Calu3 (cell line): ENCODE measurements at places on chromosomes 3 and 15.

- no peak for DNase-seq
Measured at GRCh38 chr15:86645925-86646500, 566.3 kb downstream of the AGBL1 start.

- DNase-seq: no peak
Measured at GRCh38 chr15:32099956-32100684, 69.8 kb downstream of the CHRNA7 start.

GRCh38 chr15:62119227-62119864 is 45.7 kb downstream of the C2CD4B start:
- peak; percentile 57 for DNase-seq

GRCh38 chr15:57728436-57728835 is 21.9 kb downstream of the POLR2M start:
- no peak for DNase-seq

DNA sequence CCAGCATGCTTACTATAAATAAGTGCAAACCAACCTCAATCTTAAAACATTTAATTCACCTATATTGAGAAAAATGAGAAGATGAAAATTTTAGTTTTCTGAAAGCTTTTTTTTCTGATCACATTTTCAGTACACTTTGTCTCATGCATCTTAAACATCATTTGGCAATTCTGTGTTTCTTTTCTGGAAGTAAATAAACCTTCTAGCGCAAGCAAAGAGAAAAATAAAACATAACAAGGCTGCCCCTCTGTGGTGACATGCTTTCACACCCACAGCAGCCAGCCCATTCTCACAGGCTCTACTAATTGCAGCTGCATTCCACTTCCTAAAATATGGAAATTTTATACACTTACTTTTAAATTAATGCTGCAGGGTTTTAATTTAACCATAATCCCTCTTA is 90.1 kb downstream of the NEK10 start:
- DNase-seq: no peak

DNA sequence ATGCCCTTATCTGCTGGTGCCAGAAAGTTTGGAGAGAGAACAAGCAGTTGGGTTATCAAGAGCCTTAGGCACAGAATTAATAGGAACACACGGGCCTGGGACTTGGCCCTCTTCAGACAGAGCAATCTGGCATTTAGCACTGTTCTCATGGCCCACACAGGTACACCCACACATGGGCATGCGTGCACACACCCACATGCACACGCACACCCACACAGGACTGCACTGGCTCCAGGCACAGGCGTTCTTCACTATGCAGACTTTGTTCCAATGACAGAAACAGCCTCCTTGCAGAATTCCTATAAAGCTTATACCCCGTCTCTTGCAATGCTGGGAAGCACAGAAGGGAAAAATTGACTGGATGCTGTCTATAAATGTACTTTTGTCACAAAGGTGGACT is 36.3 kb downstream of the TMEM44 start:
- DNase-seq: no peak

- DNase-seq: no peak
Measured at GRCh38 chr15:36653851-36654250, 74.4 kb downstream of the CDIN1 start.

DNA sequence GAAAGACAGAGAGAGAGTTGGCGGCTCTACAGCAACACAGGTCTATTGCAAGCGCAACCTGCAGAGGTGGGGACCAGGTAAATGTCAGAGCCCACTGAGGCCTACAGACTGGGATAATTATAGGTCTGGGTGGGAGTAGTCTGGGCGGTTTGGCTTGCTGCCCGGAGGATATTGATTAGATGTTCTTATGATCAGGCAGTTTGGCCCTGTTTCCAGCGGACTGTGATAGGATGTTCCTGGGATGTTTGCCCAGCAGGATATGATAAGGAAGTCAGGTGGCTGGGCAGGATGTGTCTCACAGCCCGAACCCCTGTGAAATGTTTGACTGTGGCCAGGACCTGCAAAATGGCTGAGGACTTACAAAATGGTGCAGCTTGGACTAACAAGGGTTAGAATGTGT is 364.9 kb downstream of the NAALADL2 start:
- peak; percentile 72 for DNase-seq

DNA sequence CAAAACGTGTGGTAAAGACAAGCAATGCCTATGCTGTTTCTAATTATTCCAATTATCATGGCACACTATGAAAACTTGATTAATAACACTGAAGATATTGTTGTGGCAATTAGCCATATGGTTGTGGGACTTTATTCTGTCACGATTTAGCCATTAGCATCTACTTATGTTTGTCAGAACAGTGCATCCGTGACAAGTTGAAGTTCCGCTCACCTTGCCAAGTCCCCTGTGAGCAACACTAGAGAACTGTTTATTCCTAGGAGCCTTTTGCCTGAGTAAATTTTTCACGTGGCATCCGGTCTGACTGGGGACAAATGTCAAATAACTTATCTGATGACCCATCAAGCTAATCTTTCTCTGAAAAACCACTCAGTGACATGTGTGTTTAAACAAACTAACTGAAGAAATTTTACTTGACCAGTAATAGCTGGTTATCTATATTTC is 403.3 kb downstream of the TBC1D5 start:
- DNase-seq: no peak

DNA sequence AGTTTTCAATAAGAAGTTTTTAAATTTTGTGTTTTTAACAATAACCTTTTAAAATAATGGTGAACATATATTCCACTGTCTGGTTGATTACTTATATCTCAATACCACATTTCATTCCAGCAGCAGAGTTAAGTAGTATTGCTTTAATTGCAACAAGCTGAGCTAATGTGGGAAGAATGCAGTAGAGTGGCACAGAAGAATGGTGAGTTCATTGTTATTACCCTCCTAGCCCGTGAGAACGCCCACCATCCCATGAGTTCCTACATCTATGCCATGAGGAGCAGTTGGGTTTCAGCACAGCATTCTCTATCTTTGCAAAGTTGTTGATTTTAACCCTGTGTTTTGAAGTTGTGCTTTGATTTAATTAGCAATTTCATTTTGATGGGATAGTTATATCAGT is 17.8 kb upstream of the NR2E3 start:
- DNase-seq: peak; percentile 58

DNA sequence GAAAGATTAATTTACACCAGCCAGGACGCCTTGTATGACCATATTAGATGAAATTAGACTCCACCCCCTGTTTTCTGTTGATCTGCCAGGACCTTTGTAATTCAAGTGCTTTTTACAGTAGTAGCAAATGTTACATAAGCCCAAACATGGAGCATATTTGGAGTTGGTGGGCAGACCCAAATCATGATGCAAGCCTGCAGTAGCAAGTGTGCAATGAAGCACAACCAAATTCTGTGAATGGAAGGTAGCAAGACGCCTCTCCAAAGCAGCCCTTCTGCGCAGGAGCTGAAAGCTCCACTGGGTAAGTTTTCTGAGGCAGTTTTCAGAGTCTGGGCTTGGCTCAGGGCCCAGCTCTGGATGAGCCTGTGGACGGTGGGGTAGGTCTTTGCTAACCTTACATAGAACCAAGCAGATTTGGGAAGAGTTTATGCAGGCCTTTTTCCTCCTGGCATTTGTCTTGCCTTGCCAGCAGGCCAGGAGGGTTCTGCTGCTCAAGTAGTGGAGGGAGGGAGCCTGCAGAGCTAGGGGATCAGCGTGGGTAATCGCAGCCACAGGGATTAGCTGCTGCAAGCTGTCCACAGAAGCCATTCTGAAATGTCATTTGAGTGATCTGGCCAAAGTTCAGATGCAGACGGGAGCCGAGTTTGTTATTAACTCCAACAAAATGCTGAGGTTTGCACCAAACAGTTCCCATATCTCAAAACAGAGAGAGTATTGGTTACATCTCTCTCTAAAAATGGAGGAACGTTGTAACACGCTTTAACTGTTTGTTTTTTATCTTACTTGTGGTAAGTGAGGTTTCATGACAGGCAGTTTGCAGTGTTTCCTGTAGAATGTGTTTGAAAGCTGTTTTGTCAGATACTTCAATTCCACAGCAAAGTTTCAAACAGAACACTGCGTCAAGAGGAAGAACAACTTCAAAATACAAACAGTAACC is 55.4 kb downstream of the PSMD6 start:
- DNase-seq: peak; percentile 22

GRCh38 chr3:193640165-193640715 is 47.2 kb downstream of the OPA1 start:
- no peak for DNase-seq

DNA sequence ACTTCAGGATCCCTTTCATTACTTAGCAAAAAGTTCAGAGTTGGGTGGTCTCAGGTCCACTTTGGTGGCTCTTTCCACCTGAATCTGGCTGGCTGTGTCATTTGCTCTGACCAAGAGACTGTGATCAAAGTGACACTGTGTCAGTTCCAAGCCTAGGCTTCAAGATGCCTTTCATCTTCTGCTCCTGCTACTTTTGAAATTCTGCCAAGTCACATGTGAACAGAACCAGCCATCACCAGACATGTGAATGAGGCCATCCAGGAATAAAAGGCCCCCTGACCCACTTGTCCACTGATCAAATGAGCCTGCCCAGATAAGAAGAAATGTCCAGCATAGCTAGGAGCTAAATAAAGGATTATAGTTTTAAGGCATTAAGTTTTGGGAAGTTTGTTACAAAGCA is 132.2 kb downstream of the OSBPL10 start:
- DNase-seq: no peak

- no peak for DNase-seq
Measured at GRCh38 chr15:36371509-36371908, 207.9 kb upstream of the CDIN1 start.

DNA sequence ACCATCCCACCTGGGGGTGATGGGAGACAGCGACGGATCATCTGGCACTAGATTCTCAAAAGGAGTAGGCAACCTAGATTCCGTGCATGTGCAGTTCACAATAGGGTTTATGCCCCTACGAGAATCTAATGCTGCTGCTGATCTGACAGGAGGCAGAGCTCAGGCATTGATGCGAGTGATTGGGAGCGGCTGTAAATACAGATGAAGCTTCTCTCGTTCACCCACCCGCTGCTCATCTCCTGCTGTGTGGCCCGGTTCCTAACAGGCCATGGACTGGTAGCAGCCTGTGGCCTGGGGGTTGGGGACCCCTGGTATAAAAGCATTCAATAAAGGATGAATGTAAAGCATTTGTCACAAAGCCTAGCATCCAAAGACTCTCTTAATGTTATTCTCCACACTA is 126.8 kb downstream of the FRMD4B start:
- DNase-seq: no peak

DNA sequence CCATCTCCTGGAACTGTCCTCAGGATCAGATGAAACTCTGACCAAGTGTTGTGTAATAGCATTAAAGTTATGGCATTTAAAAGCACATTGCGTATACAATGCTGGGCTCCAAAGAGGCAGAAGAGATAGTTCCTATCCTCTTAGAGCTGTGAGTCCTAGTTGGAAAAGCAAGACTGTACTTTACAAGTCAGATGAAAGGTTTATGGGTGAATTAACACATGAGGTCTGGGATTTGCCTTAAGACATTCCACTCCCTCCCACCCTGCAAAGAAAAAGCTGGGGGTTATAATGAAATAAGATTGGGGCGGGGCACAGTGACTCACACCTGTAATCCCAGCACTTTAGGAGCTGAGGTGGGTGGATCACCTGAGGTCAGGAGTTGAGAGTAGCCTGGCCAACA is 35.6 kb downstream of the SNAPC5 start:
- peak; percentile 34 for DNase-seq

DNA sequence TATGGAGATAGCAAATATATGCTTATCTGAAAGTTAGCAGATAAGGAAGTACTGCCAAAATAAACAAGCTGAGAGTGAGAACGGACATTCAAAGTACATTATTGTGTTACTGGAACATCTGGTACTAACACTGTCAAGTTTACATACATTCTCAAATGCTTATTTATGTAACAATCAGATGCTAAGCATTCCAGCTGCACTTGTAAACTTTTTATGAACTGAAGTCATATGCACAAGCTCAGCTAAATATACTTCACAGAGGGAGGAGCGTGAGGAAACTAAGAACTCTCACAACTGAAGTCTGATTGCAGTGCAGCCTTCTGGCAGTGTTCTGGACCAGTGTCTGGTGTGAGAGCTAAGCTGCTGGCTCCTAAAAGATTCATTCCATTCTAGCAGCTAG is 223.7 kb upstream of the NANOGP8 start:
- no peak for DNase-seq

- no peak for DNase-seq
Measured at GRCh38 chr3:64163755-64164148, 61.5 kb downstream of the PRICKLE2 start.

DNA sequence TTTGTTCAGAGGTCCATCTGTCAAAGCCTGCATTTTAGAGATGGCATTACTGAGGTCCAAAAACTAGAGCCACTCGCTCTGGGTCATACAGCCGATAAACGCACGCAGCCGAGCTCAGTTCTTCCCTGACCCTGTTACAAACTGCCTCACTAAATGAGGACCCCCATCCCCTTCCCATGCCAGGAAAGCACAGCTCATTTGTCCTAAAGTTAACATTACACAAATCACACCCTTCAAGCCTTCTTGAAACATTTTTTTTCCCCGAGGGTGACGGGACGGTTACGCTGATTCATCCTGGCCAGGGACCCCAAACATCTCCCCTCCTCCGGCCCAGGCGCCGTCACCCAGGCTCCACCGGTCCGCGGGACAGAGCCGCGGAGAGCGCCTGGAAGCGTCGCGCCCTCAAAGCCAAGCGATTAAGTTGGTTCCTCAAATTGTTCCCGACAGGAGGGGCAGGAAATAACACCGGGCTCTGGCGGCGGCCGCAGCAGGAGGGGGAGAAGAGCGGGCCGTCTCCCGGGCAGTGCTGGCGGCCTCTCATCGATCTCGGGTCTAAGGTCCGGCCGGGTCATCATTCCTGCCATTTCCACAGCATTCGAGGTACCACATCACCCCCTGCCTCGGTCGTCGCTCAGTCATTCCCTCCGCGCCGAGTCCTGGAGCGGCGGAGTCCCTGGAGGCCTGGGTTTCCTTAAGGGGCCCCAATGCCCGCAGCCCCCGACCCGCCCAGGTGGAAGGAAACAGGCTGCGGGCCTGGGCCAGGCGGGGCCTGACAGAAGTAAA is 619 bp upstream of the CMTM8 start:
- DNase-seq: peak; percentile 52

DNA sequence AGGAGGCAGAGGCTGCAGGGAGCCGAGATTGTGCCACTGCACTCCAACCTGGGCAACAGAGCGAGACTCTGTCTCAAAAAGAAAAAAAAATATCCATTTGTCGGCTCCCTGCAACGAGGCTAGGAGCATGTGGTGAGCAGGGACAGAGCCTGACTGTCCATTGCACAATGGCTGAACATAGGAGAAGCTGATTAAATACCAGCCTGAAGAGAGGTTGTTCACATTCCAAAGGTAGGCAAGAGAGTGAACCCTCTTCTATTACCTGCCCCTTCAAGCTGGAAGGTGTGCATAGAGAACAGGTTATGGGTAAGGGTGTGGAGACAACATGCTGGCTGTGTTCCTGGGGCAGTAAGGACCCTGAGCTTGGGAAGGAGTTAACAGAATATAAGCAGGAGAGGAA is 78.7 kb downstream of the DAPK2 start:
- no peak for DNase-seq

DNA sequence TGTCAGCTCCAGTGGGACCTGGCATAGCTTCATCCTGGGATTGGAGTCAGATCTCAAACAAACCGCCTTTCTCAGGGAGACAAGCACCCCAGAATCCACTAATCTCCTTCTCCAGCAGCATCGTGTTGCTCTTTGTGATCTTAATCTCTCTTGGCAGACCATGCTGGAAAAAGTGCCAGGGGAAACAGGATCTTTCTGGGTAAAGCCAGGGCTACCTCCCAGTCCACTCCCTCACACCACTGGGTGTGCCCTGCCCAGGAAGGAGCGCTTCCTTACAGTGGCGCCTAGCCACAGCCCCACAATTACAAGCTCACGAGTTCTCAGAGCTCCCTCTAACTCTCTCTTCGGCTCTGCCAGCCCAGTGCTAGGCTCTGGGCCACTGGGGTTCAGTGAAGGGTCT is 32.2 kb downstream of the RPLP1 start:
- DNase-seq: no peak

GRCh38 chr15:56208185-56208584 is 35.5 kb downstream of the RFX7 start:
- DNase-seq: no peak
